RWPE1 (cell line): ENCODE measurements at places on chromosomes 3 and 15.

DNA sequence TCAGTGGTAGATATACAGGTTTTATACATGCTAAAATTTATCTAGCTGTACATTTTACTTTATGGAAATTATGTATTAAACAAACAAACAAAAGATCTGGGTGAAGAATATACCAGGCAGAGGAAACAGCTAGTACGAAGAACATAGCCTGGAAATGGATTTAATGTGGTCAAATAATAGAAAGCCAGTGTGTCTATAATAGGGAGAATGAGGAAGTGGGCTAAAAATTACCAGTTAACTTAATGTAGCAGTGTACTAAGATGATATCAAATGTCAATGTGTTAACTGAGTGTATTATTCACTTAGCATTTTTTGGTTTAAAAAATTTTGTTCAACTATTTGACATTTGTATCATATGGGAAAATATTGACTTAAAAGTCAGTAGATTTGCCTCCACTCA, 22.8 kb upstream of the SLC15A2 start:
- DNase-seq = no peak

- peak; percentile 82 for DNase-seq
Measured at GRCh38 chr15:74768771-74769342, 13.0 kb upstream of the CSK start.

- DNase-seq = no peak
Measured at GRCh38 chr3:36700537-36701248, 63.7 kb downstream of the DCLK3 start.

GRCh38 chr3:121542924-121543323, 2.9 kb downstream of the POLQ start:
- no peak for DNase-seq

DNA sequence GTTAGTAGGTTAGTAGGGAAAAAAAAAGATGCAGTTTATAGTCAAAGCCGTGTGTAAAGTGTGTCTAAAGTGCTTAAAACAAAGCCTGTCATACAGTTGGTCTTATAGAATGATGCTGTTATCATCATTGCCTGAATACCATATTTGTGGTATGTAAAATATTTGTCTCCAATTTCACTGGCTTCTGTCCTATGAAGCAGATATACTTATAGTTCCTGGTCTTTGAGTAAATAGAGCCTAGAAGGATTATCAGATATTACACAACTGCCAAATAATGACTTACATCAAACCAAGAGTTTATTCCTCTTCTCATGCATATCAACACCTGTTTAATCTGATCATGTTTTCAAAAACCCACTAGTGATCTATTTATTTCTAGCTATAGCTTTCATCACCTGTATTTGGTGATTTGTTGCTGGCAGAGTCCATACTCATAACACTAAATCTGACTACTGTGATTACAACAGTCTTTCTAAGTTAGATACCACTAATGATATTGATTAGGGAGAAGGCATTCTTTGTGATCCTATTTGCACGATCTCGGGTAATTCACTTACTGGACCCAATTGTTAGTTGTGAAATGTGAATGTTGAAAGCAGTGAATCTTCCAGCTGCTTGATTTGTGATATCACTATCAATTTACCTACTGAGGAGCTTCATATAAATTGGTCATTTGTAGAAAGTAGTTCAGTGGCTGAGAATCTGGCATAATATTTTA, 413.7 kb downstream of the LPP start:
- DNase-seq = no peak

GRCh38 chr3:151086484-151087456, 1.3 kb downstream of the MED12L start:
- DNase-seq = peak; percentile 72

GRCh38 chr3:73874606-73875369, 250.0 kb upstream of the PDZRN3 start:
- DNase-seq = no peak

GRCh38 chr3:52402101-52402521, 42.8 kb downstream of the SEMA3G start:
- no peak for DNase-seq

- DNase-seq = no peak
Measured at GRCh38 chr3:98450372-98450771, 12.6 kb upstream of the OR5K1 start.

DNA sequence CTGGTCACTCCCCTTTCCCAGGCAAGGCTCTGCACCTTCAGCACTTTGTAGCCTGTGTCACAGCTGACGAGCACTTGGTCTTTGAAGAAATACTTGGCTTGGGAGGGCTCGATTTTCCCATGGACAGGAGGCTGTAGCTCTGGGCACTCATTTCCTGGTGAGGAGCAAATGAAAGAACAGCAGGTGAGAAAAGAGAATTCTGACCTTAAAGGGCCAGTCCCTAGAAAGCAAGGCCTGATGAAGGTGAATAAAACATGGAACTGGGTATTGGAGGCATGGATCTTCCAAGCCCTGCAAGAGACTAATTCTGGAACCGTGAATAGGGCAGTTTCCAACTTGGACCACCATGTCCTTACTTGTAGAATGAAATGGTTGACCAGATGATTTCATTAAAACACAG, 39.9 kb downstream of the MASP1 start:
- DNase-seq = no peak

GRCh38 chr3:142943870-142944269, 19.6 kb downstream of the PAQR9 start:
- peak; percentile 45 for DNase-seq

GRCh38 chr3:159131376-159131775, 329.5 kb downstream of the MFSD1 start:
- no peak for DNase-seq

- DNase-seq = peak; percentile 52
Measured at GRCh38 chr3:195566797-195567196, 16.9 kb downstream of the APOD start.

DNA sequence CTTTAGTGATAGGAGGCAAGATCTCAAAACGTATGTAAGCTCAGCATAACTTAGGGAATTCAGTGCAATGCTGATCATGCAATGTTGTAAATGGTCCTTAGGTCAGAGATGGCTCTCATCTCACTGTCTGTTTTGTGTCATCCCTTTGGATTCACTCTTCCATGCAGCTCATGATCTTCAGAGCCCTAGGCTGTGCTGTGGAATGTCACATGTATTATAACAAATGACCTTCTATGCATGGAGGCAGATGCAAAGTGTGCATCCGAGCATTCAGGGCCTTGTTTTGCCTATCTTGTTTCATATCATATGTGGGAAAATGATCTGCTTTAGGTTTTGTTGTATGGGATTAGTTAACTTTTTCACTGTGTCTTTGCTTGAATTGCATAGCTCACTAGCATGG, 40.5 kb upstream of the PDZRN3 start:
- DNase-seq = no peak

DNA sequence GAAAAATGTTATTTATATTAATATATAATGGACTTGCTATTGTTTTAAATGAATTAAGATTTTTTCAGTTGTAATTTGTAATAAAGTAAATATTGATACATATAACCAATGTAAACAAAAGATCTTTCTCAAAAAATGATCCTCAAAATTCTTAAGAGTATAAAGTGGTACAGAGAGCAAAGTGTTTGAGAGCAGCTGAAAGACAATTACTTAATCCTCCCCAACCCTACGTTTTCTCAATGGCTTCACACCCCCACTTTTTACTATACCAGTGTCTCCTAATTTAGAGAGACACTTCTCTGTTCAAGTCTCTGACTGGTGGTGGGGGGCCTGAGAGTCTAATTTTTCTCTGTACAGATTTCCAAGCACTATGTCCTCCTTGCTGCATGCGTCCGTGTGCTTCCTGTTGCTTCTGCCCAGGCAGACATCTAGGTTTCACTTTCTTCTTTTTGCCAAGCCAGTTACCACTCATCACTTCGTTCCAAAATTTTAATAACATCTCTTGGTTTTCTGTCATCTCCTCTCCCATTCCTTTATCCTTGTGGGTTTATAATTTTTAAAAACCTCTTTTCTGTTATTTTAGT, 276.3 kb upstream of the DNAJC19 start:
- DNase-seq = no peak

GRCh38 chr3:120838441-120839091, 69.4 kb upstream of the STXBP5L start:
- no peak for DNase-seq

DNA sequence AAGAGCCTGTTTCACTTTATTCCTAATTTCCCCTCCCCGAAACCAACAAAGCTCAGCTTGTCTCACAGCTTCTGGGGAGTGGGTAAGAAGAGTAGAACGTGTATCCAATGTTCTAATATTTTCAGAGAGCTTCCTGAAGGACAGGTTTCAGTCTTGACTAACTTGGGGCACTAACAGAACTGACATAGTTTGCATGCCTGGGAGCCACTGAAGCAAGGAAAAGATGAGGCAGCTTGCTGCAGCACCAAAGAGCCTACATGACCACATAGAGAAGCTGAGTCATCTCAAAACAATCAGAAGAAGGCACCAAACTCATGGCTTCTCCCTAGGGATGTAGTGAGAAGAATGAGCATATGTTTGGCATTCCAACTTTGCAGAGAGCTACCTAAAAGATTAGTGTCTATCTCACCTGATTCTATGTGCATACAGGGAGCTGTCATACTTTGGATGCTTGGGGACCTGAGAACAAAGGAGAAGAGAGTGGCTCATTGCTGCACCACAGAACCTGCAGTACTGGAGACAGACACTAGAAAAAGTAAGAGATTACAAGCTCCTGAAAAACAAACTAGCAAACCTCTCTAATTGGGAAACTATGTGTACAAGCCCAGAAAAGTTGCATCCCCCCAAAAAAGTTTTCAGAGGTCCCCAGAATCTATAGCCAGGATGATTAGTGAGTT, 86.9 kb downstream of the DCLK3 start:
- DNase-seq = peak; percentile 13

- DNase-seq = no peak
Measured at GRCh38 chr3:5205165-5205941, 17.8 kb downstream of the EDEM1 start.

- peak; percentile 46 for DNase-seq
Measured at GRCh38 chr3:141894524-141895176, 18.2 kb downstream of the ATP1B3 start.

DNA sequence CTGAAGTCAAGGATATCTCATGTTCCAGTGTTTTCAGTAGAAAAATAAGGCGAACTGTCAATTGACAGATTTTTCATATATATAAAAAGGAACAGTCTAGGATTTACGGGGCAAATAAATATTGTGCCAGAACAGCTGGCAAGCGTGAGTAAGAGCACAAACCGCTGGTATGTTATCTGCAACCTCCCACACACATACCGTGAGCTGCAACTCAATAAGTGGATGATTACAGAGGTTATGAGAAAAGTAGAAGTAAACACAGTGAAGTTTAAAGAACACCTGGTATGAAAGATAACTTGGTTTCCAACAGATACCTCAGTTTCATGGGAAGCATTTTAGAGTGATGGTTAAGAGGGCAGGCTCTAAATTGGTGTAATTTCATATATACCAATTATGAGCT, 733.4 kb downstream of the TUSC7 start:
- DNase-seq = peak; percentile 5

- DNase-seq = no peak
Measured at GRCh38 chr15:23415321-23415865, 31.6 kb downstream of the GOLGA6L2 start.

- no peak for DNase-seq
Measured at GRCh38 chr15:75065467-75065850, 42.1 kb downstream of the PPCDC start.

GRCh38 chr3:144102421-144102820, 130.8 kb downstream of the DIPK2A start:
- DNase-seq = no peak
